ENCODE measurements at places on chromosomes 2 and 18.

DNA sequence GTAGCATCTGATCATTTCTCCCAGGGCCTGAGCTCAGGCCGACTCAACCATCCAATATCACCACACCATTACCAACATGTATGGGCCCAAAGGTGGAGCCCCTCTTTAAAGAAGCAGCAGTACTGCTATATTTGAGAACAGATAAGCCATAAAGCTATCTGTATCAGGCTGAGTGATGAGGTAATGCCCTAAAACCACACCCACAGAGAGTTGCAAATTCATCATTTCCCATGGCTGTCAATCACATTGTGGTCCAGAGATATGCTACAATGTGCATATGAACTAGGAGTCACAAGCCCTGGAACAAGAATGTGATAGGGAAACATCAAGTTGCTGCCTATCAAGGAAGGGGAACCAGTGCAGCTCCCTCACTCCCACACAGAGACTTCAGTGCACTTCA lies 52.6 kb upstream of the GALNT13 start:
- DNase-seq: no peak

DNA sequence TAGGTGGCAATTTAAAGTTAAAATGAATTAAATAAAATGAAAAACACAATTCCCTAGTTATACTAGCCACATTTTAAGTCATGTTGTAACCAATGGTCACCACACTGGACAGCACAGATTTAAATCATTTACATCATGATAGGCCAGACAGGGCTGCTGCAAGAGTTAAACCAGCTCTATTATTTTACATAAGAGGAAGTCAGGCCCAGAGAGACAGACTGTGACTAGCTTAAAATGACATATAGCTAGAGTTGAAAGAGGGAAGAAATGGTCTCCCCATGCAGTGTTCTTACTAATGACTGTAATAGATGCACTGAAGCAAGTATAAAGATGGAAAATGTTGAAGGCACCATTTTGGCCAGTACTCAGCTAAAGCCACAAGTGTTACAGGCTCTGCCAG lies 69.6 kb downstream of the SLC66A3 start:
- DNase-seq: no peak

DNA sequence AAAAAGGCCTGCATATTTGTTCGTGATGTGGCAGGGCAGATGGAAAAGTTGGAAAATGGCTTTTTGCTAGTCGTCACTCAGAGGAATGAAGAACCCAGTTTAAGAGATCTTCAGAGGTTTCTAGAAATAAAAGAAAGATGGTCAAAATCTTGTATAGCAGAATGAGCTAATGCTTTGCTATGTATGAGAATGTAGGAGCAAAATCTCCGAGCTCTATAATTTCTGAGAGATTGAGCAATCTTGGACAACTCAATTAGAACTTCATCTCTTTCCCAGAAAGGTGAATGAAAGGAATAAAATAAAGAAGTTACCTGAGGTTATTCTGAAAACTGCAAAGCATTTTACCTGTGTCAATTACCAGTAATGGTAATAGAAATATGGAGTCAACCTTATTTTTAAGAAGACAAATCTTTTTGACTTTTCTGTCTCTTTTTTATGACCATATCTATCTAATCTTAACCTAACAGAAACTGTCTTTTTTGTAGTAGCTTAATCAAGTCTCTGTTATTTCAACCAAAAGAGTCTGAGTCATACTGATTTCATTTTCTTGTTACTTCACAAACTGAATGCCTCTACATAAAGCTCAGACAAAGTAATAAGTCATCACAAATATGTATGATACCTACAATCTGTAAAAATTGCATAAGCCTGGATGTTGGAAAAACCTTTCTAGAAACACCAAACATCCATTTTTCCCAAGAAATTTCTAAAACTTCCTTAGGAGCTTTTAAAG lies 32.5 kb downstream of the CCDC68 start:
- DNase-seq: no peak

GRCh38 chr18:77093067-77093430 lies 39.5 kb downstream of the MBP start:
- DNase-seq: no peak

- no peak for DNase-seq
These were observed 100.2 kb downstream of the SH3RF3 start for GRCh38 chr2:109229094-109229675.

DNA sequence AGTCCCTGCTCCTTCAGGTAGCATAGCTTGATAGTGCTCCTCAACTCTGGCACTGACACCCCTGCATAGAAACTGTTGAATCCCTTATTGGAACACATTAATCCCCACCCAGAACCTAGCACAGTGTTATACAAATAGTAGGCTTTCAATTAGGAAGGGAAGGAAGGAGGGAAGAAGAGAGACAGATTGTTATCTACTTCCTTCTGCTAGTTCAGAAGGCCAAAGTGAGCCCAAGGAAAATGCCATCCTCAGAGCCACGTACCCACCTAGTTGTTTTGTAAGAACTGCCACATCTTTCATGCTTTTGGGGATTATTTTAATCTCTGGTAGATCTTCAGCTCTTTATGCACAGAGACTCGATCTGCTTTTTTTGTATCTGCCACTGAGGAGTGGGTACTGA lies 75.1 kb downstream of the CLHC1 start:
- no peak for DNase-seq

DNA sequence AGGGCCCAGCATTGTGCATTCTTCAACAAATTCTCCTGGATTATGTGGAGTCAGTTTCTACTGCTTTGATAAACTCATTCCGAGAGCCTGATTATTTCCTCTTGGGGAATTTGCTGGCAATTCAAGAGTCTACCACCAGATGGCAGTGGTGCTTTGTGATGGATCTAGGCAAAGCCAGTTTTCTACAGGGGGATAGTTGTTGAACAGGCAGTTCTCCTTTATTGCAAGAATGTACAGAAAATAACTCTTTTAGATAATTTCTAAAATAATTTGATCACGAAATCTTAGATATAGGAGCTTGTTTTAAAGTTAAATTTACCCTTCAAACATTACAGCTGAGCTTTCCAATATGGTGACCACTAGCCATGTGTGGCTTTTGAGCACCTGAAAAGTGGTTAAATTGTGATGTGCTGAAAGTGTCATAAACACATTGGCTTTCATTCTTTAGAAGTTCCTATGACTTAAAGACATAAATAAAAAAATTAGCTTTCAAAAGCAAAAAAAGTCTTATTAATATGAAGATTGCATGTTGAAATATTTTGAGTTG lies 66.7 kb upstream of the HAAO start:
- DNase-seq: peak; percentile 56

DNA sequence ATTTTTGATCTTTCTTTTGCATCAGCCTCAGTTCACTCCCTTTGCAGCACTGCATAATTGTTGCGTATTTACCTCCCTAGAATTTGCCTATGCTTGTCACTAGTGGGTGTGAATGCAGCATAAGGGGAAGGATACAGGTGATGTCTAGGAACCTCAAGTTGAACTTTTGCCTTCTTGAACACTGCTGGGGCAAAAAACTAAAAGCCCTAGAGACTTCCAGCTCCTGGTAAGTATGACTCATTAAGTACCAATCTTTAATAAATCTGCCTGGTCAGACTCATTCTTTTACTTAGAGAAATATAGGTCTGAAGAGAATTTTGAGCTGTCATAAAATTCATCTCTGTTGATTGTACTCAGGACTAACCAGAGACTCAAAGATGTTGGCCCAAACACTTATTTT lies 547.3 kb upstream of the FANCL start:
- DNase-seq: no peak

- DNase-seq: no peak
These were observed 22.6 kb upstream of the ITGB6 start for GRCh38 chr2:160222546-160223283.
